ENCODE measurements at places on chromosomes 7 and 10. TPM values are rescaled to one million over a fixed set of nuclear protein-coding genes. Genes with fewer than 3 reads are reported as not detected.

The INMT gene
- not detected for total RNA-seq

The GDF2 gene
- total RNA-seq = not detected

The SPAM1 gene
- total RNA-seq = not detected

The EBF3 gene
- total RNA-seq = 0.19 TPM

The KIF5B gene
- total RNA-seq = 65.1 TPM

The SLC16A9 gene
- total RNA-seq = 0.13 TPM

The YWHAG gene
- total RNA-seq = 207 TPM

The PRRT4 gene
- not detected for total RNA-seq

The TLX1 gene
- total RNA-seq = not detected

The EMX2 gene
- not detected for total RNA-seq

The GPR26 gene
- not detected for total RNA-seq

The DRGX gene
- not detected for total RNA-seq

The SPDYE5 gene
- not detected for total RNA-seq

The WNT2 gene
- total RNA-seq = not detected

The AGR2 gene
- 100 TPM for total RNA-seq

The AKAP9 gene
- total RNA-seq = 14.5 TPM

The TRIM50 gene
- total RNA-seq = not detected

The SMC3 gene
- total RNA-seq = 39.6 TPM

The GDI2 gene
- total RNA-seq = 275 TPM

The CALML3 gene
- not detected for total RNA-seq

The CHRM2 gene
- not detected for total RNA-seq

The STEAP4 gene
- total RNA-seq = 0.07 TPM

The PDE1C gene
- 3.4 TPM for total RNA-seq

The BBIP1 gene
- total RNA-seq = 36.4 TPM

The SND1 gene
- 104 TPM for total RNA-seq

The TMEM270 gene
- total RNA-seq = 0.22 TPM

The POMZP3 gene
- total RNA-seq = 24.2 TPM

The PLAC9 gene
- not detected for total RNA-seq

The PPP1R17 gene
- total RNA-seq = not detected

The VAX1 gene
- total RNA-seq = 0.97 TPM

The NRF1 gene
- total RNA-seq = 10.3 TPM

The DENND11 gene
- total RNA-seq = 5.0 TPM

The GPR15LG gene
- total RNA-seq = not detected

The CCL24 gene
- not detected for total RNA-seq

The ZCWPW1 gene
- total RNA-seq = 1.5 TPM

The MKX gene
- total RNA-seq = not detected

The PIK3AP1 gene
- total RNA-seq = 0.64 TPM
